ENCODE measurements at places on chromosomes 13 and 19. TPM values are rescaled to one million over a fixed set of nuclear protein-coding genes. Genes with fewer than 3 reads are reported as not detected.
A peak's percentile ranks its signal among the peaks of the same experiment; 100 is the strongest.

Gene CPB2
- 0.14 TPM for polyA plus RNA-seq

Gene ZNF586
- 15.2 TPM for polyA plus RNA-seq

Gene KLK14
- 0.42 TPM for polyA plus RNA-seq

Gene CGB1
- not detected for polyA plus RNA-seq

Gene ZNF667
- polyA plus RNA-seq: 9.9 TPM

GRCh38 chr19:6516018-6516658 is 14.0 kb upstream of the TUBB4A start:
- DNase-seq: peak; percentile 95

Gene ZNF563
- polyA plus RNA-seq: 2.3 TPM

- no peak for DNase-seq
Measured at GRCh38 chr13:37141011-37141410, 35.5 kb upstream of the CSNK1A1L start.

All from muscle of back (tissue), 13 donors.